Stimulated activated CD4-positive, alpha-beta T cell treated with anti-CD3 and anti-CD28 coated beads, TNF-alpha, amount 100 ng/mL, for 48 hours (primary cell): ENCODE measurements at places on chromosomes 7 and 10.

DNA sequence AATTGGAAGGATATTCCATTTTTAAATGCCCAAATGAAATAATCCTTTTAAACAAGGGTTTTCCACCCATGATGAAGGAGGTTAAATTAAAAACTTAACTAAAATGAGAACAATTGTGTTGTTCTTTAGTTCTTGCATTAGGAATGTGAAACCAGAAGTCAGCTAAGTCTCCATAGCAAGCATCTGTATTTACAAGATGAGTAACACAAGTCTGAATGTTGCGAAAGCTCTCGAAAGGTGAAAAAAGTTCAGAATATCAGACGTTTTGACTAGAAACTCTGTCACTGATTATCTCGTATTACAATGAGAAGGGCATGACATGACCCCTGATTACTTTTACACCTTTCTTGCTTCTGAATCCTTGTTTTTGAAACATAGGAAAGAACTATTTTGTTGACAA, 149.6 kb downstream of the BICC1 start:
- no peak for DNase-seq

DNA sequence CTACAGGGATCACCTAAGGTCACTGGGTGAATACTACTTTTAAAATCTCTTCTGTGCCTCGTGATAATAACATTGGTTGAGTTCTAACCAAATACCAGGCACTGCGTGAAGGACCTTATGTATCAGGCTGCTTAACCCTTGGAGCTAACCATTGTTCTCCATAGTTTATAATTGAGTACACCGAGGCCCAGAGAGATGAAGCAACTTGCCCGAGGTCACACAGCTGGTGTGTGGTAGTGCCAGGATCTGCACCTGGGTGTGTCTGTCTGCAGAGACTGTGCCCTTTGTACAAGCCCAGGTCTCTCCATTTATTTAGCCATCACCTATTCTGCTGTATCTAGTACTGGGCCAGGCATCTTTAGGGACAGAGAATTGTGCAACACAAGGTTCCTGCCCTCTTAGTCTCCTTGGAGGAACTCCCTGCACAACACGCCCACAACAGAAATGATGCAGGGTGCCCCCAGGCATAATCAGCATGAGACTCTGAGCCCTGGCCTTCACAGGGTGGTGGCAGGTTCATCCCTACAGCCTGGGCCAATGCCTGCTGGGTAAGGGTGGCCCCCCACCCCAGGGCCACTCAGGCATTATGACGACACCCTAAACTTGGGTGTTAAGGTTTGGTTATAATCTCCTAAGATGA, 31.5 kb downstream of the UNC5B start:
- no peak for DNase-seq

GRCh38 chr7:46414946-46415345, 493.9 kb upstream of the IGFBP3 start:
- no peak for DNase-seq

DNA sequence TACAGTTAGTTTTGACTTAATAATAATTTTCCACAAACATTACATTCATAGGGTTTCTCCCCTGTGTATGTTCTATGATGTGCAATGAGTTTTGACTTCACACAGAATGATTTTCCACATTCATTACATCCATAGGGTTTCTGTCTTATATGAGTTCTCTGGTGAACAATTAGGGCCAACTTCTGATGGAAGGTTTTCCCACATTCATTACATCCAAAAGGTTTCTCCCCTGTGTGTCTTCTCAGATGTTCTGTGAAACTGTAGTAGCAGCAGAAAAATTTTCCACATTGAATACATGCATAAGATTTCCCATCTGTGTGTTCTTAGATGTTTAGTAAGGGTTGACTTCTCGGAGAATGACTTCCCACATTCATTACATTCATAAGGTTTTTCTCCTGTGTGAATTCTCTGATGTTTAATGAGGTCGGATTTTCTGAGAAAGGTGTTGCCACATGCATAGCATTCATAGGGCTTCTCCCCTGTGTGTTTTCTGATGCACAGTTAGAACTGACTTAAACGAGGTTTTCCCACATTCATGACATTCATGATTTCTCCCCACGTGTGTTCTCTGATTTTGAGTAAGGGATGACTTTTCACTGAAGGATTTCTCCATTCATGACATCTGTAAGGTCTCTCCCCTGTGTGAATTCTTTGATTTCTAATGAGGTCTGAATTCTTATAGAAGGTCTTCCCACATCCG, 118.5 kb downstream of the ZNF33B start:
- no peak for DNase-seq

DNA sequence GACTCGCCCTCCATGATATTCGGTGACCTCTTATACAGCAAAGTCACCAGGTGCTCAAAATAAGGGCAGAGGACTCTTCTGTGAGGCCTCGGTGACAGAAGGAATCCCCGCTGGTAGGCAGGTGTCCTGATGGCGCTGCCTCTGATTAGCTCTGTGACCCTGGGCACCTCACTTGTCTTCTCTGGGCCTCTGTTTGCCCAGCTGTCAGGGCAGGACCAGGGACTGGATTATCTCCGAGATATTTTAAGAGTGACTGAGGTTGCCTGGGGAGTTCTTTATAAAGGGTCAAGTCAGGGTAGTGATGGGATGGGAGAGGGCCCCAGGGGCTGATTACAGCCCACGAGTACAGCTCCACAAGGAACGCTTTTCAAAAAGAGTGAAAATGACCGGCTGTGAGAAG, 70.9 kb upstream of the SAMD8 start:
- DNase-seq, result no peak

DNA sequence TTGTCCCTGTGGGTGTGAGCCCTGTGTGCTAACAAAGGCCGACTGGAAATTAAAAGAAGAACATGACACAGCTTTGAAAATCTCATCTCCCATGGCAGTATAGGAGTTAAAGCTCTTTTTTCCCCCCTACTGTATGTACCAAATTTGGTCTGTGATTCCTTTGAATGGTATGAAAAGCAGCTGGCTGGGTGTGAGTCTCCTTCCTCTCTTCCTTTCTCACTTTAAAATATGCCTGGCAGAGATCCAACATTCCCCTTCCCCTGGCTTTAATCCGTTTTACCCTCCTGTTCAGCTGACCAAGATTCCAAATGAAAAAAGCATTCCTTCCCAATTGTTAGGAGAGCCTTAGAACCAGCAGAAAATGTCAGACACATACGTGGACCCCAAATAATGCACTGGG, 225.0 kb upstream of the CELF2 start:
- no peak for DNase-seq

DNA sequence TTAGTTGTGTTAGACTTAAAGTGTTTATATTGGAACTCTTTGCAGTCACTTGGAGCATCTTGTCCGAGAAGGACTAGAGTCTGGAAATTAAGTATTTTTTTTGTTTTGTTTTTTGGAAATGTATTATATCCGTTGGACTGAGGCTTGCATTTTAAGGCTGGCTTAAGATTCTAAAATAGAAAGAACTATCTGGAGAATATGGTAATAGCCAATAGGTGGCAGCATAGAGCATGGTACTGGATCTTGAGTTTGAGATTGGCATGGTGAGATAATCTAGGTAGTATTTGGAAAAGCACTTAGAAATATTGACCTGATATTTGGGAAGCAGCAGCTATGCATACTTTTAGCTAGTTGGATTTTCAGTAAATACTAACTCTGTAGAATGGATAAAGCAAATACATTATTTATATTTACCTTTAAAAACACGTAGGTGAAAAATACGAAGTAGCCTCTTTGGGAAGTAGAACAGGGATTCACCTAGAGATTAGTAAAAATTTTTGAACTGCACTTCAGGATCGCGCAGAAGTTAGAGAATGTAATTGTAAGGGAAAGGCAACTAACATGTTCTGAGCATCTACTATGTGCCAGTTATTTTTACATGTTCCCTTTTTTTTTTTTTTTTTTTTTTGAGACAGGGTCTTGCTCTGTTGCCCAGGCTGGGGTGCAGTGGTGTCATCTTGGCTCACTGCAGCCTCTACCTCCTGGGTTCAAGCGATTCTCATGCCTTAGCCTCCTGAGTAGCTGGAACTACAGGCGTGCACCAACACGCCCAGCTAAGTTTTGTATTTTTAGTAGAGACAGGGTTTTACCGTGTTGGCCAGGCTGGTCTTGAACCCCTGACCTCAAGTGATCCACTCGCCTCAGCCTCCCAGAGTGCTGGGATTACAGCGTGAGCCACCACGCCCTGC, 78.6 kb downstream of the LCOR start:
- DNase-seq, result peak; percentile 16

DNA sequence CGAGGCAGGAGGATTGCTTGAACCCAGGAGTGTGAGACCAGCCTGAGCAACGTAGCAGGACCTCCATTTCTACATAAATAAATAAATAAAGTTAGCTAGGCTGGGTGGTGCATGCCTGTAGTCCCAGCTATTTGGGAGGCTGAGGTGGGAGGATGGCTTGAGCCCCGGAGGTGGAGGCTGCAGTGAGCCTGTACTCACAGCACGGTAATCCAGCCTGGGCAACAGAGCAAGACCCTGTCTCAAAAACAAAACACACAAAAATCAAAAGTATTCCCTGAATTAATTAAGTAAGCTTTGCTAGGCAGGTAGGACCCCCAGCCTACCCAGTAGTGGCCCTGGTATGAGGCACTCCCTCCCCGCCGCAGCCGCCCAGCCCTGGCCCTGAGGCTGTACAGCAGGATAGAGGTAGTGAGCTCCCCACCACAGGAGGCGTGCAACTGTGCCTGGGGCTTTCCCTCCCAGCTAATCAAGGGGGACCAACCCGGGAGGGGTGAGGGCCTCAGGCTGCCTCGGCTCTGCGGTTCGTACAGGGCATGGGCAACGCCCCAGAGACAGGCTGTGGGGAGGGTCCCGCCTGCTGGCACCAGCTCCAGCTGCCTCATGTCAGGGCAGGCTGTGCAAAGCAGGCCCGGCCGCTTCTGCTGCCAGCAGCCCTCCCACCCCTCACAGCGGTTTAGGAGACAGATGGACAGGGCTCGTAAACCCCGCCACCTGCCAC, 1.0 kb upstream of the CYP2W1 start:
- no peak for DNase-seq

DNA sequence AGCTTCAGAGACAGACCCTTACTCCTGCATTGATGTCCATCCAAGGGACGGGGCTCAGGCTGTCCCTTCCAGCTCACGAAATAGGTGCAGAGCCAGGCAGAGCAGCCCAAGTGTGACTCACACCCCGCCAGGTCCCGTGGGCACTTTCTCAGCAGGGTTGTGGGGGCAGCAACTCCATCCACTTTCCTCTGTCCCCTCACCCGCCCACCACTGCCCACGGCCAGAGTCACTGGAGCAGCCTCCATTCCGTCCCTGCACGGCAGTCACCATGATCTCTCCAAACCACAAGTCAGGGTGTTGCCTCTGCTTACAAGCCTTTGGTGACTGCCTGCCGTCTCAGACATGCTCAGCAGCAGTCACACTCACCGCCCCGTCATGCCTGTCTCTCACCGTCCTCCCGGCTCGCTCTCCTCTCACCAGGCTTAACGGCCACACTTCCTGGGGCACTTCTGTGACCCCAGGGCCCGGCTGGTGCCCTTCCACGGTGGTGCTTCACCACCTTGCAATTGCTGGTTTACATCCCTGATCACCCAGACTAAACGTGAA, 39.3 kb downstream of the CALML3 start:
- peak; percentile 46 for DNase-seq

- no peak for DNase-seq
Observed at GRCh38 chr7:32569388-32570289, 74.3 kb downstream of the AVL9 start.

DNA sequence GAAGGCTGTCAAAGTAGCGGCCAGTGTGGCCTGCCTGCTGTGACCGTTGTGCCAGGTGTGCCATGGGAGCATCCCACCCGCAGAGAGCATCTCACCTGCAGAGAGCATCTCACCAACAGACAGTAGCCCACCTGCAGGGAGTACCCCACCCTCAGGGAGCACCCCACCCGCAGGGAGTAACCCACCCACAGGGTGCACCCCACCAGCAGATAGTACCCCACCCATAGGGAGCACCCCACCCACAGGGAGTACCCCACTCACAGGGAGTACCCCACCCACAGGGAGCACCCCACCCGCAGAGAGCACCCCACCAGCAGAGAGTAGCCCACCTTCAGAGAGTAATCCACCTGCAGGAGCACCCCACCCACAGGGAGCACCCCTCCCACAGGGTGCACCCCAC, 476.5 kb downstream of the TCERG1L start:
- no peak for DNase-seq

DNA sequence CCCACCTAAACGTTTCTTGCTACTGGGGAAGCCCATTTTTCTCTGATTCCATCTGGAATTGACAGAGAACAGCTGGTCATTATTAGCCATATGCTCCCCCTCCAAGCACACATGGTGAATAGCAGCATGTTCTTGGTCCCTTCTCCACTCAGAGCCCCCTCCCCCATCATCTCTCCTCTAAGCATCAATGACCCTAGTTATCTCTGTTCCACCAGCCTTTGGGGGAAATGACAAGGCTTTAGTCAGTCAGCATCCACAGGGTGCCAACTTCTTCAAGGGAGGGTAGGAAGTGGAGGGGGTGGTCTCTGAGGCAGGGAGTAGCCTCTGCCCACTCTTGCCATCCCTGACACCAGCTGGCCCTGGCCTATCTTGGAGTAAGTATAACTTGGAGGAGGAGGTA, 163.1 kb downstream of the UBE2H start:
- no peak for DNase-seq

GRCh38 chr10:79446758-79447084, 1.3 kb upstream of the ZCCHC24 start:
- no peak for DNase-seq

DNA sequence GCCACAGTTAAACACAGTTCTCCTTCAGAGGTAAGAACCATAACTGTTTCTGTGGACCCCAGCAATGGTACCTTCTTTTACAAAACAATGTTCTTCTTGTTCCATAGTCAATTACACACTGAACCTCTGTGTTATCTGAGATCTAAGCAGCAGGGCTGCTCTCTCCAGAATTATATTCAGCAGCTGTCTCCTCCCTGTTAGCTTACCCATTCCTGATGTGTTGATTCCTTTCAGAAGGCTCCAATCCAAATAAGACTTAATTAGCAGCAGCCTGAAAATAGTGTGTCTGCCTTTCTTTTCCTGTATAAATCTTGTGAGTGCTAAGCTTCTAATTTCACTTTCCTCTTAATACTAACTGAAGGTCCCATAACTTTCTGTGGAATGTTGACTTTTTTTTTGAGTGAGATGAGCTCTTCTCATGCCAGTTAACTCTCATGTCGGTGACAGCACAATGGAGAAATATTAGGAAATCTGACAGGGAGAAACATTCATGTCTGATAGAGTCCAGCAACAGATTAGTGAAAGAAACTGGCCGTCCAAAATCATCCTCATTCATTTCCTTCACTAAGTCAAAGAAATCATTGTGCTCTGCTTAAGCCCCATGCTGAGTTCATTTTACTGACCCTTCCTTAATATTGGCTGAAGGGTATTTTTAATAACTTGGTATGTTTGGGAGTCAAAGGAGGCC, 226.5 kb downstream of the PRKG1 start:
- no peak for DNase-seq
